K562 (cell line): ENCODE measurements at places on chromosomes 16 and 17.

GRCh38 chr17:81066771-81067315, 31.9 kb downstream of the BAIAP2 start:
- H3K36me3 ChIP-seq: peaks cover 13% of the 10 kb centered on the region; the same call in 1 of the 3 replicates
- no peaks in the 10 kb centered on the region for H3K27me3 ChIP-seq
- H3K4me1 ChIP-seq: no peaks in the 10 kb centered on the region; the same call in 2 of the 3 replicates
- H3K27ac ChIP-seq: no peak overlapping the region
- H3K4me3 ChIP-seq: no peak overlapping the region
- DNase-seq: no peak

DNA sequence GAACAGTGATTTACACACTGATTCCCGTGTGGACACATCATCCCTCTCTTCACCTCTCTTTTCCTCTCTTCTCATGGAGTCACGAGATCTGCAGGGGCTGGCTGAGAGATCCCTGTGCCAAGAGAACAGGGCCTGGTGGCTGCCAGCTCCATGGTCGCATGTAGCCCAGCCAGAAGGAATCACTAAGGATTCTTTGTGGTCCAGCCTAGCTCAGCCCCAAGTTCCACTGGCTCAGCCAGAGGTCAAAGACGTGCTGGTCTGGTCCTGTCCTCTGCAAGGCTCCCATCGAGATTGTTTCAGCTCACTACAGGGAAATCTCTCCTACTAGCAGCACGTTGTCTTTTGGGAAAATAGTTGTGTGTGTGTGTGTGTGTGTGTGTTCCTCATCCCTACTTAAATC, 66.4 kb downstream of the NDEL1 start:
- peaks cover 79% of the 10 kb centered on the region for H3K36me3 ChIP-seq
- H3K4me3 ChIP-seq: no peak overlapping the region
- no peak overlapping the region for H3K27ac ChIP-seq

DNA sequence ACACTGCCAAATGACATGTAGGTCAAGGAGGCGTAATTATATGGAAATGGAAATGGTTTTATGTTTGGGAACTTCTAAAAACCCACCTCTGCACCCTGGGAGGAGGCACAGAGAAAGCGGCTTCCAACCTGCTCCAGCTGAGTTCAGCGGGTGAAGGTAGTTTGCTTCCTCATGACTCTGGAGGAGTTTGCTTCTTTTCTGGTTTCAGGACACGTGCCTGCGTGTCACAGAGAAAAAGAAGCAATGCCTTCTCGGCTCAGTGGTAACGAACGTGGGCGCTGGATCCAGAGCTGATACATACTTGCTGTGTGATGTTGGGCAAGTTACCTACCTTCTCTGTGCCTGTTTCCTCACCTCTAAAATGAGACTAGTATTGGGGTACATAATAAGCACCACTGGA, 22.1 kb downstream of the GPR139 start:
- no peaks in the 10 kb centered on the region for H3K36me3 ChIP-seq
- H3K27me3 ChIP-seq: no peaks in the 10 kb centered on the region
- no peak for DNase-seq
- H3K4me1 ChIP-seq: no peaks in the 10 kb centered on the region
- no peak overlapping the region for H3K27ac ChIP-seq

DNA sequence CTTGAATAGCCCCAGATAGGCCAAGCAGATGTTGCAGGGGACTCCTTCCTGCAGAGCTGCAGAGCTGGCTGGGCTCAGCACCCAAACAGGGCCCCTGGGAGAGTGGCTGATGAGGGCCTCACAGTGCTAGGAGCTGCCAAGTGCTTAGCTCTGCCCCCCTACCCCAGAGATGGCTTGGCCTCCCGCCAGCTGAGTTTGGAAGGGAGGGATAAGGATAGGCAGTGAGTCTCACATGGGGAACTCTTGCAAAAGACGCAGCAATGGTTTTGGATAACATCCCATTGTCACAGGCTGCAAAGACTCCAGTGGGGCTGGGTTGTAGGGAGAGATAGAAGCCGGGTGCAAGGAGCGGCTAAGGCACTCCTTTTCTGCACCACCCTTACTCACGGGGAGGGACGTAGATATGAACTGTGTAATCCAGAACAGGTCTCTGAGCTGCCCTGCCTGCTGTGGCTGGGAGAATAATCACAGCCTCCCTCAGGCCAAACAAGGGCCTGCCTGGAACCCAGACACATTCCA, 52.9 kb upstream of the MAF start:
- no peaks in the 10 kb centered on the region for H3K36me3 ChIP-seq
- DNase-seq: no peak
- H3K4me3 ChIP-seq: no peak overlapping the region
- no peak overlapping the region for H3K27ac ChIP-seq
- no peaks in the 10 kb centered on the region; the same call in 1 of the 2 replicates for H3K4me1 ChIP-seq

DNA sequence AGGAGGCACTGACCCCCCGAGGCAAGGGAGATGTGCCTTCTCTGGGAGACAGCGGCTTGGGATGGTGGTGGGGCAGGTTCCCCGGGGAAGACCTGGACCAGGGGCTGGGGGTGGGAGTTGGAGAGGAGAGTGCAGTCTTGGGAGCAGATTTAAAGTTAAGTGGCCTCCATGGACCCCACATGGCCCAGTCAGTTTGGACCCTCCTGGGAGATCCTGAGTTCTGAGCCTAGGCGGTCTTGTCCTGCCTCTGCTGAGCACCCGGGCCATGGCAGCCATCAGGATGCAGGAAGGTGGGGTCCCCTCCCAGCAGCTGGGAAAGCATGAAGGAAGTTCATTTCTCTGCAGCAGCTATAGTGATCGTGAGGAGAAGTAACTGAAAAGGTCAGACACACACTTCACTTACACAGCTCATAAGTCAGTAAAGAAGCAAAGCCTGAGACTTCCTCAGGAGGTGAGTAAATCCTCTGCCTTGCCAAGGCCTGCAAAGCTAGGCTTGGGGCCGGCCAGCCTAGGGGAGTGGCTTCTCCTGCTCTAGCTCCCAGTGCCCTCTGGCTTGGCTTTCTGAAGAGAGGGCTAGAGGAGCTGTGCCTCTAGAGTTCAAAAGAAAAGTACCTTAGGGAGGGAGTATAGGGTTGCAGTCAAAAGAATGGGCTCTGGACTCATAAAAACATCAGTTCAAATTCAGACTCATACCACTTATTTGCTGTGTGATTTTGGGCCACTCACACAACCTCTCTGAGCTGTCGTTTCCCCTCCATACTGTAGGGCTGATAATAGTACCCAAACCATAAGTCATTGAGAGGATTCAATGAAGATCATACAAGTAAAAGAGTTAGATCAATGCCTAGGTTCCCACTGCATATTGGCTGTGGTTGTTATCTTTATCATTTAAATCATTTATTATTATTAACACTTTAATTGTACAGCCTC, 31.0 kb upstream of the C16orf78 start:
- H3K4me3 ChIP-seq: no peak overlapping the region
- no peaks in the 10 kb centered on the region for H3K36me3 ChIP-seq
- H3K4me1 ChIP-seq: no peaks in the 10 kb centered on the region; the same call in 1 of the 2 replicates

DNA sequence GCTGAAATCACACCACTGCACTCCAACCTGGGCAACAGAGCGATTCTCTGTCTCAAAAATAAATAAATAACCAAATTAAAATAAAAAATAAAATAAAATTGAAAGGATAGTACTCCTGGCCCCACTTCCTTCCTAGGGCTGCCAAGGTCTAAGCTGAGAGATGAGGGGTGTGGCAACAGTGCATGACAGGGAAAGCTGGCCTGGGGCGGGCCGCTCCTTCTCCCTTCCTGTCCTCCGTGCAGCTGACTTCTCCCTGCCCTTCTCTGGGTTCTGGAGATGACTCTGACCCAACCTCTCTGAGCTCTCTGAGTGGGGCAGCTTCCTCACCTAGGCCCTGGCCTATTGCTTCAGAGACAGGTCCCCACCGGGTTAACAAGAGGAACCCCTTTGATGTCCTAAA, 8.7 kb upstream of the SLC25A39 start:
- H3K4me1 ChIP-seq: peaks cover 7% of the 10 kb centered on the region; the same call in 2 of the 3 replicates
- no peak for DNase-seq
- H3K36me3 ChIP-seq: no peaks in the 10 kb centered on the region
- H3K27me3 ChIP-seq: no peaks in the 10 kb centered on the region
- no peak overlapping the region for H3K27ac ChIP-seq
- no peak overlapping the region for H3K4me3 ChIP-seq

DNA sequence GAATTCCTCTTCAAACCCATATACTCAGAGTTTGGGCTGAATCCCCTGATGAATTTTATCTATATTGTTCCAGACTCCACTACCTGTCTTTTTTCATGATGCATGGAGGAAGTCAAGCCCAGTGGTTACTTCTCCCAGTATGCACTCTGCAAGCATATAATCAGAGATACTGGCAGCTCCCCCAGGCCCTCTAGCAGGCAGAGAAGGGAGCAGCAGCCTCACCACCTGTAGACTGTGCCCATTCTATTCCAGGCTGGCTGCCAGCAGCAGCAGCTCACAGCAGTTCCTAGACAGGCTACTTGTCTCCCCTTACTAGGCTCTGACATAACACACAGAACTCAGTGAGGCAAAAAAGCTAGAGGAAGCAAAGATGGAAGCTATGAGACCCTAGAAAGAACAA, 3.4 kb downstream of the MKS1 start:
- DNase-seq: no peak
- peaks cover 10% of the 10 kb centered on the region; the same call in 2 of the 3 replicates for H3K4me1 ChIP-seq
- no peak overlapping the region for H3K27ac ChIP-seq
- no peaks in the 10 kb centered on the region for H3K27me3 ChIP-seq
- H3K36me3 ChIP-seq: peaks cover 43% of the 10 kb centered on the region; the same call in 2 of the 3 replicates

GRCh38 chr16:86970726-86971125, 346.5 kb downstream of the C16orf95 start:
- H3K27ac ChIP-seq: no peak overlapping the region
- H3K4me3 ChIP-seq: no peak overlapping the region
- H3K36me3 ChIP-seq: no peaks in the 10 kb centered on the region
- H3K27me3 ChIP-seq: peaks cover 19% of the 10 kb centered on the region
- no peak for DNase-seq
- H3K4me1 ChIP-seq: no peaks in the 10 kb centered on the region

DNA sequence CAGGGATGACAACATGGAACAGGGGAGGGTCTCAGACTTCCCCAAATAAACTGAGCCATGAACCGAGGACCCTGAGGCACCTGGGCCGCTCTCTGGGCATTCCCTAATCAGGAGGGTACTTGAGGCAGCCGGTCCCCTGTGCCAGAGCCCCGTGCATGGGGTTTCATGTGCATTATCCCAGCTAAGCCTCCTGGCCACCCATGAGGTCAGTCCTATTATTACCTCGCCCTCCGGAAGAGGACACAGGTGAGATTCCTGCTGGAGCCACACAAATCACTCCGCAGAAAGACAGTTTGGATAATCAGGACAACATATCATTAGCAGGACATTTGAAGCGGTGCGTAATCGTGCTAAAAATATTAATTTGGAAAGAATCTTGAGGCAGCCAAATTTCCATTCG, 274.0 kb downstream of the PARN start:
- no peak for DNase-seq
- no peak overlapping the region for H3K4me3 ChIP-seq
- no peak overlapping the region for H3K27ac ChIP-seq
